ENCODE measurements at places on chromosomes 4 and X. TPM values are rescaled to one million over a fixed set of nuclear protein-coding genes. Genes with fewer than 3 reads are reported as not detected.

DNA sequence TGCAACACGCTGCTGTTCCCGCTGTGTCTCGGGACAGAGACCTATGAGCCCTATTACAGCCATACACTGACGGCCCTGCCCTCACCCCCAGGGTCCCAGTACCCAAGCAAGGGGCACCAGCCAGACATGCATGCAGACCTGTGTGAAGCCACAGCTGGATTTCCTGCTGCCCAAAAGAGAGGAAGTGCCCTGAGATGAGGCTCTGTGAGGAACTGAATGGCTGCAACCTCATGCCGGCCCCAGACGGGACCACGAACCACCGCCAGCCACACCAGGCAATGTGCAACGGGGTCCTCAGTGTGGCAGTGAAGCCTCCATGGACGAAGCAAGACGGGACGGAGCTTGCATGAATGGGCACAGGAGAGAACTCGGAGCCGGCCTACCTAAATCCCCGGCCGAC is 21.1 kb downstream of the CTBP1 start:
- no peak overlapping the region for H3K4me3 ChIP-seq
- peaks cover 61% of the 10 kb centered on the region for H3K36me3 ChIP-seq
- H3K27ac ChIP-seq: no peak overlapping the region
- DNase-seq: no peak

DNA sequence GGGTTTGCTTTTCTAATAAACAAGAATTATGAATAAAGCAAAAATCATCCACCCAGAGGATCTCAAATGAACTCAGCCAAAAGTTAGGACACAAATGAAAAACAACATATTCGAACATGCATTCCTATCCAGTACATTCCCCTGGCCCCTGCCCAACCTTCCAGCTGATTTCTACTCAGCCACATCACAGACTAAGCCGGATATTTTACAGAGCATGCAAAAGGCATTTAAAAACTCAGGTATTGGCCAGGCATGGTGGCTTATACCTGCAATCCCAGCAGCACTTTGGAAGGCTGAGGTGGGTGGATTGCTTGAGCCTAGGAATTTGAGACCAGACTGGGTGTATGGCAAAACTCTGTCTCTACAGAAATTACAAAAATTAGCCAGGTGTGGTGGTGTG is 54.6 kb downstream of the RELL1 start:
- H3K36me3 ChIP-seq: peaks cover 4% of the 10 kb centered on the region
- no peak overlapping the region for H3K4me3 ChIP-seq
- H3K4me1 ChIP-seq: peaks cover 14% of the 10 kb centered on the region
- H3K27ac ChIP-seq: no peak overlapping the region
- peak; percentile 81 for DNase-seq

GRCh38 chr4:55903577-55903976 is 45.2 kb upstream of the CEP135 start:
- peaks cover 4% of the 10 kb centered on the region for H3K36me3 ChIP-seq
- no peaks in the 10 kb centered on the region for H3K27me3 ChIP-seq
- DNase-seq: no peak
- H3K4me1 ChIP-seq: no peaks in the 10 kb centered on the region

DNA sequence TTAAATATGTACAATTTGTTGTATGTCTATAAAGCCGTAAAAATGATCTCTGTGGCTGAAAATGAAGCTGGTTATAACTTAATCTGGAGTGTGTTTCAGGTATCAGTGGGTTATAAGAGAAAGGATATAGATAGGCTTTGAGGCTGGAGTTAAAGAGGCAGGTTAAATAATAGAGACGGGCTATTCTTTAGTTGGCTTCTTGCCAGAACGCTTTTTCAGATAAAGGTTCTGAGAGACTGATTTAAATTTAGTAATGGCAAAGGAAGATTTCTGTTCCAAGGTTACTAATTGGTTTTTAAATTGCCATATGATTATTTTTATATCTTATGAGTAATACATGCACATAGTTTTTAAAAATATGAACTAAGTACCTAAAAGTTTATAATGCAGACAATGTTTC is 117.4 kb downstream of the AWAT2 start:
- no peaks in the 10 kb centered on the region for H3K4me1 ChIP-seq
- no peaks in the 10 kb centered on the region for H3K27me3 ChIP-seq
- no peak overlapping the region for H3K4me3 ChIP-seq
- DNase-seq: no peak

- no peaks in the 10 kb centered on the region for H3K27me3 ChIP-seq
- H3K36me3 ChIP-seq: no peaks in the 10 kb centered on the region
- peak overlapping the region; percentile 89 for H3K27ac ChIP-seq
- H3K4me1 ChIP-seq: peaks cover 19% of the 10 kb centered on the region
- peak; percentile 88 for DNase-seq
Observed at GRCh38 chr4:1870328-1870577, 940 bp upstream of the NSD2 start.

DNA sequence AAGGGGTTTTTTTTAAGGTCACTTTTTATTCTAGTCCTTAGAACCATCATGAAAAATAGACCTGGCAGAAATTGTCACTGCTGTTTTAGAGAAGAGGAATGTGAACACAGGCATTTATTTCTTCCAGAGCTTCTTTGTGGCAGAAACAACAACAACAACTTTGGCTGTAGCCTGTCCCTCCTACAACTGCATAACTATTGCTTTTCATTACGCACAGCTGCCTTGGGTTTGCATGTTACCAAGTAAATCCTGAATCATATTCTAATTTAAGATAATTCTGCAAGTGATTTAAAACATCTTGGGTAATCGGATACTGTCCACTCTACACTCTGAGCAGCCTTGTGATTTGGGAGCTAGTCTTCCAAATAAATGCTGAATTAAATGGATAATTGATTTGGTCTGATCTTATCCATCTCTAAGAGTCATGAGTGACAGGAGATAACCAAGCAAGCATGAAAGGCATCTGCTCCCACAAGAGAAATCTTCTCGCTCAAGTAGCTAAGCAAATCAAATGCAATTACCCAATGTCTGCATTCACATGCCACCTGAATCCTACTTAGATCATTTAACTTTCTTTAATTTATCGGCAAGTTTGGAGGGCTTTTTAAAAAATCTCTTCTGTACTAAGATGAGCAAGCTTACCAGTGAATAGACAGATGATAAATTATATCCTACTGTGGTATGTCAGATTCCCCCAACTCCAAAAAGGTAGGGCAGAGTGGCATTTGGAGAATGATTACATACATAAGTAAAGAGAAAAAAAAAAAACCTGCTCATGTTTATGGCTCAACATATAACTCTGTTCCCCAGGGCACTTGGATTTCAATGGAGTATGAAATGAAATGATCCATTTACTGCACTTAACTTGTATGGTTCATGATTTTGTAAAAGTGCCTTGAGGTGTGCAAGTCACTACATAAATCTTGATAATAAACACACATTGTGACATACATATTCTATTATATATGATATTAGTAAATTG is 73.6 kb downstream of the EGF start:
- no peak overlapping the region for H3K4me3 ChIP-seq
- DNase-seq: no peak
- no peaks in the 10 kb centered on the region for H3K36me3 ChIP-seq
- no peak overlapping the region for H3K27ac ChIP-seq
- peaks cover 3% of the 10 kb centered on the region for H3K4me1 ChIP-seq
- H3K27me3 ChIP-seq: no peaks in the 10 kb centered on the region

- no peaks in the 10 kb centered on the region for H3K27me3 ChIP-seq
- no peak for DNase-seq
- no peaks in the 10 kb centered on the region for H3K36me3 ChIP-seq
- H3K4me1 ChIP-seq: no peaks in the 10 kb centered on the region
- H3K4me3 ChIP-seq: no peak overlapping the region
Observed at GRCh38 chrX:149248073-149248625, 257.0 kb downstream of the IDS start.

DNA sequence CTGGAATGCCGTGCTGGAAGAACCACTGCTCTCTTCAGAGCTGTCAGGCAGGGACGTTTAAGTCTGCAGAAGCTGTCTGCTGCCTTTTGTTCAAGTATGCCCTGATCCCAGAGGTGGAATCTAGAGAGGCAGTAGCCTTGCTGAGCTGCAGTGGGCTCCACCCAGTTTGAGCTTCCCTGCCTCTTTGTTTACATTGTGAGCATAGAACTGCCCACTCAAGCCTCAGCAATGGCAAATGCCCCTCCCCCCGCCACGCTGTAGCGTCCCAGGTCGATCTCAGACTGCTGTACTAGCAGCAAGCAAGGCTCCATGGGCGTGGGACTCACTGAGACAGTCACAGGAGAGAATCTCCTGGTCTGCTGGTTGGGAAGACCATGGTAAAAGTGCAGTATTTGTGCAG is 34.8 kb upstream of the MUC7 start:
- H3K36me3 ChIP-seq: no peaks in the 10 kb centered on the region
- no peak overlapping the region for H3K27ac ChIP-seq
- no peaks in the 10 kb centered on the region for H3K4me1 ChIP-seq
- H3K4me3 ChIP-seq: no peak overlapping the region
- H3K27me3 ChIP-seq: no peaks in the 10 kb centered on the region

- no peaks in the 10 kb centered on the region for H3K4me1 ChIP-seq
- no peaks in the 10 kb centered on the region for H3K36me3 ChIP-seq
- DNase-seq: peak; percentile 55
- H3K27me3 ChIP-seq: no peaks in the 10 kb centered on the region
- H3K27ac ChIP-seq: peak within 1 kb of the TSS; percentile 21
- H3K4me3 ChIP-seq: peak within 1 kb of the TSS; percentile 49
Observed at GRCh38 chrX:132022967-132023895, at the start of gene STK26. STK26 (plus strand) TSS chrX:132023302; CDS start chrX:132023618, 316 bp downstream.

DNA sequence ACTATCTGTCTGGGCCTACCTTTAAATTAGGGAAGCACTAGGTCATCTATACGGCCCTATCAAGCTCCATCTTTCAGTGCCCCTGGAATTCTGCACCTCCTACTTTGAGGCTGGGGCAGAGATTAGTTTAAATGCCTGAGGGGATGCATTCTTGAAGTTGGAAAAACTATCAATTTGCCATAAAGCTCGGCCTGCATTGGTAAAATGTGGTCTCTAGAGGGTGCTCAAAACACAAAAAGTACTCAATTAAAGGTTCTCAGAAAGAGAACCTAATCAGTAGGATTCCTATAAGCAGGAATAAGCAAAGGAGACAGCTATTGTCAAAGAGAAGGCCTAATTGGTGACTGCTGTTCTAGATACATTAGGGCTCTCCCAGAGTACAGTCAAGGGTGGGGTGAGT is 111.7 kb downstream of the AMER1 start:
- no peaks in the 10 kb centered on the region for H3K4me1 ChIP-seq
- DNase-seq: no peak
- no peaks in the 10 kb centered on the region for H3K27me3 ChIP-seq
- H3K27ac ChIP-seq: no peak overlapping the region
- no peak overlapping the region for H3K4me3 ChIP-seq

- no peaks in the 10 kb centered on the region for H3K27me3 ChIP-seq
- no peak for DNase-seq
- H3K4me1 ChIP-seq: no peaks in the 10 kb centered on the region
- H3K4me3 ChIP-seq: no peak overlapping the region
Observed at GRCh38 chrX:30144971-30145731, 70.2 kb upstream of the MAGEB2 start.

DNA sequence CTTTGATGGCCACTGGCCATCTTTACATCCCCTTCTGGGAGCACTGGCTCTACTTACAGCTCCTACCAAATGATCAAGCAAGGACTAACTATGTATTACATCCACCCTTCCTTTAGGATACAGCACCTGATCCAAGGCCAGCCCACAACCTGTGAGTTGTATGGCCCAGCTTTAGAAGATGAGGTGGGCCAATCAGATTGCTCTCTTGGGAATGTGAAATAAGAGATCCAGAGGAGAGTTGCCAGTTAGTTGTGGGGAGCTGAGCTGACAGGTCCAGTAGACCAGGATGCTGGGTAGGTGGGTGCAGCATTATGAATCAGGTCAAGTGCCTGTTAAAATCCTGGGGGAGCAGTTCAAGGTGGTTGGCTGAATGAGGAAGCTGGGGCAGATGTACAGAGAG is 111.5 kb downstream of the GNL3L start:
- DNase-seq: no peak
- H3K4me3 ChIP-seq: no peak overlapping the region
- H3K27ac ChIP-seq: no peak overlapping the region
- H3K36me3 ChIP-seq: no peaks in the 10 kb centered on the region
- no peaks in the 10 kb centered on the region for H3K4me1 ChIP-seq

DNA sequence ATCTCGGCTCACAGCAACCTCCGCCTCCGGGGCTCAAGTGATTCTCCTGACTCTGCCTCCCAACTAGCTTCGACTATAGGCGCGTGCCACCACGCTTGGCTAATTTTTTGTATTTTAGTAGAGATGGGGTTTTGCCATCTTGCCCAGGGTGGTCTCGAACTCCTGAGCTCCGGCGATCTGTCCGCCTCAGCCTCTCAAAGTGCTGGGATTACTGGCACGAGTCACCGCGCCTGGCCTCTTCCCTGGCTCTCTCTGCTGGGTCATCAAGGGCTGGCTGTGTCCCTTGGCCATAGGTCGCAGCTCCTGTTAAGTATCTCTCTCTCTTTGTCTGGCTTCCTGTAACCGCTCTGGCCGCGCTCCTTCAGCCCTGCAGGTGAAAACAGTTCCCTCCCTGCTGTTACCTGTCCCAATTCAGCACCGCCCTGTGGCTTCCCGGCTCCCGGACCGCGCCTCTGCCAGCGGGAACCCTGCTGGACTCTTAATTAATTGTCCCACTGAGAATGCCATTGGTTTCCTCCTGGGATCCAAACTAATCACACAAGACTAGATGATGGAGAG is 1.3 kb upstream of the RGS12 start:
- no peaks in the 10 kb centered on the region for H3K36me3 ChIP-seq
- peak; percentile 82 for DNase-seq

DNA sequence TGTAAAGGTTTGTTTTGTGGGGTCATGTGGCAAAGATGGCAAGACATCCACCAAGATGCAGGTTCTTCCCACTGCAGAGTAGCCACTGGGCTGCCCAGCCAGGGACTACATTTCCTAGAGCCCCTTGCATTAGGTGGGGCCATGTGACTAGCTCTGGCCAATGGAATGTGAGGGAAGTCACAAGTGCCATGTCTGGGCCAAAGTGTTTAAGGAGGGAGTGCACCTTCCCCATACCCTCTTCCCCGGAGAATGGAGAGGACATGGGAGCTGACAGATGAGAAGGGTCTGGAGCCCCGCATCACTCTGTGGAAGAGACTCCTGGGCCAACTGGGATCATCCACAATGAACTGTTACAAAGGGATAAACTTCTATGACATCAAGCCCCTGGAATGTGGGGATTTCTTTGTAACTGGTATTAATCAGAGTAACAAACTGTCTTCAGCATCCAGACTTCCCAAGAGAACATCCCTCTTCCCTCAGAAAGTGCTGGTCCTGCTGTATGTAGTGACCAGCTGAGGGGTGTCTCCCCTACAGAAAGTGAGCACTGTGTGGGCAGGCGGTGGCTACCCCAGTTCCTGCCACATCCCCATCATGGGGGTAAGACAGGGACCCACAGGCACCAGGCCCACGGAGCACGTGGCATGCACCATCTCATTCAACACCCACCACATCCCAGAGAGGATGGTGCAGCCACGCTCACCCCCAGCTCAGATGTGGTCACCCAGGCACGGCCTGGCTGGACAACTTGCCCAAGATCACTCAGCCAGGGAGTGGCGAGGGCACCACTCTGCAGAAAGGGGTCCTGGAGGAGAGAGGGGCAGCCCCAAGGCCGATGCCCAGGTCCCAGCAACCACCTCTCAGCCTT is 10.9 kb downstream of the PPP2R2C start:
- no peaks in the 10 kb centered on the region for H3K4me1 ChIP-seq
- no peaks in the 10 kb centered on the region for H3K27me3 ChIP-seq
- H3K4me3 ChIP-seq: no peak overlapping the region
- no peak for DNase-seq

SMARCA1 gene
- total RNA-seq: 68.1 TPM

CDKL2 gene
- 19.1 TPM for total RNA-seq

EREG gene
- under 0.01 TPM for total RNA-seq

RNF175 gene
- total RNA-seq: 3.4 TPM

HTN3 gene
- not detected for total RNA-seq

EFHC2 gene
- total RNA-seq: 8.6 TPM

FGF5 gene
- total RNA-seq: not detected

SLC39A8 gene
- 23.0 TPM for total RNA-seq

CXCL8 gene
- 1.4 TPM for total RNA-seq

Data from thyroid gland (tissue), 4 donors.